ENCODE measurements at places on chromosomes 2 and 18.

DNA sequence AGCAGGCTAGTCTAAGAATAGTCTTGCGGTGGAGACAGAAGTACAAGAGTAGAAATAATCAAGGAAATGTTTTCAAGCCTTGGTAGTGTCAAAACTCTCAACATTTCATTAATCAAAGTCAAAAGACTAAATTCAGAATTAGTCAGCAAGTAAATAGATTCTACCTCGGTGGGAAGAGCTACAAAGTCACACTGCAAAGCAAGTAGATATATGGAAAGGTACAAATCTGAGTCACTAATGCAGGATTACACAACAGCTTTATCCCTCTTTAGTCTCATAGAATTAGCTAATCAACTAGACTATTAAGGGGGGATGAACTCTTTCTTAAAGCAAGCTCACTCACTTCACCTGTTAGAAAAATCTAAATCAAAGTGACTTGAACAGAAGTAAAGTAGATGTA, 568.7 kb upstream of the CNTNAP5 start:
- no peak for DNase-seq

DNA sequence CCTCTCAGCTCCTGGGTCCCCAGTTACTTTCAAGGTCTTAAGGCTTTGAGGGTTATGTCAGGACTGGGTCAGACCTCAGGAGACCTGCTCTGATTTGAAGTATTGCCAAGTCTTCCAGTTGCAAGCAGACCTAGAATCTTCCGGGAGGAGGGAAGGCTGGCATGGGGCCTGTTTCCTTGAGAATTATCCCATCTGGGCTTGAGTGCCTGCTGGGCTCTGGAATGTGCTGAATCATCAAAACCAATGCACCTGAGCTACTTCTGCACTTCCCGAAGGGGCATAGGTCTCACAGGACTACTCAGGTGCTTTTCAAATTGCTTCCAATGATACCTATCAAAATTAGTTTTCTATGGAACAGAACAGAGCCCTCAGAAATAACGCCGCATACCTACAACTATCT, 327.3 kb downstream of the XIRP2 start:
- DNase-seq: no peak

DNA sequence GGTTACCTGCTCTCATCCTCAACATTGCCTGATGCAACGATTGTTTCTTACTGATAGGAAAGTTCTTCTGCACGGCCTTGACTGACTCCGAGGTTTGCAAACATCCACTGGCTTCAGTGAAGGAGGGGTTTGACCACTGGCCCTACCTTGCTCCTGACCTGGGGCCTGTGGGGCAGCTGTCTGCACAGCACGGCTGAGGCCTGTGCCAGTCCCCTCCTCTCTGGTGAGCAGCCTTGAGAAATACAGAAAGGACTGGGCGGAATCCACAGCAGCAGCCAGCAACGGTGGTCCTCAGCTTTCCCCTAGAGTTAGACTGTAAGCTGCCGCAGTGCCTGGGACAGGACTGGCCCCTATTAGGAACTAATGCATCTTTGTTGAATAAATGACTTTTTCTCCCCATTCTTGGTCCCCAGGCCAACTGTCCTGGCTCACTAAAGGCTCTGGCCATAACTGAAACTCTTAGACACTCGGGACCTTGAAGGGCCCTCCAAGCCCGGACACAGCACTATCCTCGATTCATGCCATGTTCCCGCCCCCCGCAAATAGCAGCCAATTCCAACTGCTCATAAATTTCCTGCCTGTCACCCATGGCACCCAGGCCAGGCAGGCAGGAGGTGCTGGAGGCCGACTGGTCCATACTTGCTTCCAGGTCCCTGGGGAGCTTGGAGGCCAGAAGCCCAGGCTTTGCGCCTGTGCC, 26.7 kb downstream of the ATOH8 start:
- peak; percentile 30 for DNase-seq

- no peak for DNase-seq
These were observed 76.5 kb downstream of the SFXN5 start for GRCh38 chr2:72994991-72995380.

DNA sequence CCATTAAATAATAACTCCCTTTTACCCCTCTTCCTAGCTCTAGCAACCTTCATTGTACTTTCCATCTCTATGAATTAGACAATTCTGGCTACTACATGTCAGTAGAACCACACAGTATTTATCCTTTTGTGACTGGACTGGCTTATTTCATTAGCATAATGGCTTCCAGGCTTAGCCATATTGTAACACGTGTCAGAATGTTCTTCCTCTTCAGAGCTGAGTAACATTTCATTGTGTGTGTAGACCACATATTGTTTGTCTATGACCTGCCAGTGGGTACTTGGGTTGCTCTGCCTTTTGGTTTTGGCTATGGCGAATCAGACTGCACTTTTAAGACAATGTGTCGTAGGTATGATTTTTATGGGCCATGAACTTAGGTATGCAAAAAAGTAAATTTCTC, 20.9 kb downstream of the TSN start:
- DNase-seq: no peak

DNA sequence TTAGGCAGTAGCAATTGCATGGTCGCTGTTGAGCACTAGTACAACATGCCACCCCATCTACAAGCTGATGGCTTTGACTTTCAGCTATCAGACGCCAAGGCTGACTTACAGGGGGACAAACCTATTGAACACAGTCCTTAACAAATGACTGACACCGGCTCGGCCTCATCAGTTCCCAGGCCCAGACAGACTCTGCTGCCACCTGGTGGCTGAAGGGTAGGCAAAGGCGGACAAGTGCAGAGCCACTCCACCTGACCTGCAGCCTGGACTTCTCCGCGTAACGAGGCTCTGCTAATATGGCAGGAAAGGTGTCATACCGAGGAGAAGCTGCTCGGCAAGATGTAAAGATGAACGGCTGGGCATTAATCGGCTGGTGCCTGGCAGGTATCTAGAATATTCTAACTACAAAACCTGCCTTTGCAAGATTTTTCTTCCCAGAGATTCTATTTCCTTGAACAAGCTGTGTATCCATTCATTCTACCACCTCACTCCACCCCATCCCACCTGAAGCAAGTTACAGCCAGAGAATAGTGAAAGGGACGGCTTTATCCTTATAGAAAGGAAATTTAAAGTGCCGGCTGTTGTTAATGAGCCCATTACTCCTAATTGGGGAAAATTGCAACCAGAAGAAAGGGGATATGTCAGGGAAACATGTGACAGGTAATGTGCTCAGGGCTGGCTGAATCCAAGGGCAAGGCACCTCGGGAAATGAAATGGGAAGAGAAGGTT, 67.4 kb downstream of the STEAP3 start:
- peak; percentile 86 for DNase-seq

DNA sequence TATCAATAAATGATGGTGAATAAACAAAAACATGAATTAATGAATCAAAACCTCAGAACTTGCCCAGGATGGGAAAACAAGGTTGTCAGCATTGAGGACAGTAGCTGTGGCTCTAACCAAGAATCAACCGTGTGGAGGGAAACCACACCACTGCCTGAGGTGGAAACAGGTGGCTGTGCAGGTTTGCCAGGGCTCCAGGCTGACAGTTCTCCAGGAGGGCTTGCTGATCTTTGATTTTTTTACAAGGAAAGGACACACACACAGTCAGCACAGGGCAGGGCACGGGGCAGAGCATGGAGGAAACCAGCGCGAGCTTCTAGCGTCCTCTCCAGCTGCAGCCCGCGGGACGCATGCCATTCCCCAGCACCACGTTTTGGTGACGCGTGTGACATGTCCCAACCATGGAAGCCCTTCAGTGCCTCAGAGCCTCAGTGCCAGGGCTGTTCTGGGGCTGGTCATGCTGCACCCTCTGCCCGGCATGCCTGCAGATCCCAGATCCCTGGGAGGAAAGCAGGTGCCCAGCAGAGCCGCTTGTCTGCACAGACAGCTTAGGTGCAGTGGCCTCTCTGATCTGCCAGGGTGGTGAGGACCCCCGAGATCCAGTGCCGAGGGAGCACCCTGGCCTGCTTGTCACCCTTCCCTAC, 15.8 kb upstream of the AGXT start:
- DNase-seq: no peak

DNA sequence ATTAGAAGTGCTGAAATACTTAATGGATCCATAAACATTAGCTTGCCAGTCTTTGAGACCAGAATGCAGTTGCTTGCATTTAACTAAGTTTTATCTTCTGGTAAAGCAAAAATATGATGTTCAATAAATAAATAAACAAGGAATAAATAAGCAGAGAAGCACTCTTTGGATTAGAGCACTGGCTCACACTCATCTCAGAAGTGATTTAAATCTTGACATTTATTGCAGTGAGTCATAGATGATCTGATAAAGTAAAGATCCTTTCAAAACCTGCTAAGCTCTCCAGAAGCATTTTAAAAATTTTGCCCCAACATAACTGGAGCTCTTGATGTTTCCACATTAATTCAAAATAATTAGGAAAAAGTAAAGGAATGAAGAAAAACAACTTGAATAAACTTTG, 66.8 kb downstream of the KYNU start:
- no peak for DNase-seq

DNA sequence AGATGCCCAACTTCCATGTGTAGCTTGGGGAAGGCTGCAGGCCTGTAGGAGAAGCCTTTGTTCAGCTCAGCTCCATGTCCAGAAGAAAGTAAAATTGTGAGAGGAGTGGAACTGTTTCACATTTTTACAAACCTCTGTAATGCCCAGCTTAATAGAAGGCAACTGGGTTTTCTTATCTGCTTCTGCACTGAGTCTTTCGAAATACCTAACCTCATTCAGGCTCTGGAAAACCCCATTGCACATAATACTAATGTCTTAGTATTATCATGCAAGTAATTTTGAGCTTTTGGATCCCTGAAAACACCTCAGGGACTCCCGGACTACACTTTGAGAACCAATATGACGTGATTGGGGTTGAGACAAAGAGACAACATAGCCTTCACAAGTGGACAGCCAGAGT, 5.8 kb downstream of the SMIM21 start:
- DNase-seq: no peak

Data from left ventricle myocardium superior (tissue), 1 donor.